Nephron progenitor cell (in vitro differentiated cells): ENCODE measurements at places on chromosomes 6 and 20.
A peak's percentile ranks its signal among the peaks of the same experiment; 100 is the strongest.

DNA sequence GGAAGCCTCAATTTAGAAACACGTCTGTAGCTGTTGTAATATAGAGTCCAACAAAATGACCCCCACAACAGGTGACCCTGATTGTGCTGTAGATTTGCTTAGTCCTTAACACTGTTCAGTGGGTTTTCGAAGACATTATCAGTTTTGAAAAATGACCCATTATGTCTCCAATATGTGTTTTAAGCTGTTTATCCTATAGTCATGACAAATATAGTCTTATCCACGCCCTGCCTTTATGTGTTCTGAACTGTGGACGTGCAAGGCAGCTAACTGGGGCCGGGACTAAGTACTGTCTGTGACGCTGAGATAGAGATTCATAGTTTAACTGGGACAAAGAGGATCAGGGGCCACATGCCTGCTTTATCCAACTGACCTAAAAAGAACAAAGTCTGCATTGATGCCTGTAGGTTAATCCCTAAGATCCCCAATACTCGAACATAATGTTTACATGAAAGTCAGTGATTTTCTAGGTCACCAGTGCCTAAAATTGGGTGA is 192.4 kb downstream of the CD83 start:
- DNase-seq, result no peak

DNA sequence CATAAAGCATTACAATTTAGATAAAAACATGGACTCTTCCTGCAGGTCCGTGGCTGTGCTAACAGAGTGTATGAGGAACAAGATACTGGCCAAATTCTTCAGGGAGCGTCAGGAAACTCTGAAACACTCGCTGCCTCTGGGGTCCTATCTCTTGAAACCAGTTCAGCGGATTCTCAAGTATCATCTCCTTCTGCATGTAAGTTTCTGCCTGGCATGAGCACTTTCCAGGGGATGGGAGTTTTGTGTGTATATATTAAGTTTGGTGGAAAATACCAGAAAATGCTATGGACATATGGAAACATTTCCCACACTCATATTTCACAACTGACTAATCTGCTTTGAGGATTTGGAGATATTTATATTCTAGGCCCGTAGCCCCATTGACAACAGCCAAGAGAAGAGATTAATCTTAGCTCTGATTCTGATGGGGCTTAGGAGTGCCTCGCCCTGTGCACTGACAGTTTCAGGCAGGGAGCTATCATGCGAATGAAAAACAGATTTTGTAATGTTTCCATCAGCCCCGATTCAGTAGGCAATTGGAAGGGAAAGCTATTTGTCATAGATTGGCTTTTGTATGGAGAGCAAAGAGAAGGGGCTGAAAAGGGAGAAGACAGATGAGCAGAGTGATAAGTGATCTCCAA is 64.7 kb upstream of the MTHFD1L start:
- DNase-seq, result no peak

DNA sequence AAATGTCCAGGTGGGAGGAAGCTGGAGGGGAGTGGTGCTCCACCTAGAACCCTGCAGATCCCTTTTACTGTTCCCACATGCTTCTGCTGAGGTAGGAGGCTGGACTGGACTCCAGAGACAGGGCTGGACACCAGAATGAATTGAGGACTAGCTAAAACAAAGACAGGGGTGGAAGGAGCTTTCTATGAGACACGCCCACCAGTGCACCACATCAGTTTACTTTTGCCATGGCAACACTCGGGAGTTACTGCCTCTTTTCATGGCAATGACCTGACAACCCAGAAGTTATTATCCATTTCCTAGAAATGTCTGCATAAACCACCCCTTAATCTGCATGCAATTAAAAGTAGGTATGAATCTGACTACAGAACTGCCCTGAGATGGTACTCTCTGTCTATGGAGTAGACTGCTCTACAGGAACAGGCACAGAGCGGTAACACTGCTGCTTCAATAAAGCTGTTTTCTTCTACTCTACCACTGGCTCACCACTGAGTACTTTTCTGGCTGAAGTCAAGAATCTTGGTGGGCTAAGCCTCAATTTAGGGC is 211.7 kb downstream of the TFAP2C start:
- no peak for DNase-seq

DNA sequence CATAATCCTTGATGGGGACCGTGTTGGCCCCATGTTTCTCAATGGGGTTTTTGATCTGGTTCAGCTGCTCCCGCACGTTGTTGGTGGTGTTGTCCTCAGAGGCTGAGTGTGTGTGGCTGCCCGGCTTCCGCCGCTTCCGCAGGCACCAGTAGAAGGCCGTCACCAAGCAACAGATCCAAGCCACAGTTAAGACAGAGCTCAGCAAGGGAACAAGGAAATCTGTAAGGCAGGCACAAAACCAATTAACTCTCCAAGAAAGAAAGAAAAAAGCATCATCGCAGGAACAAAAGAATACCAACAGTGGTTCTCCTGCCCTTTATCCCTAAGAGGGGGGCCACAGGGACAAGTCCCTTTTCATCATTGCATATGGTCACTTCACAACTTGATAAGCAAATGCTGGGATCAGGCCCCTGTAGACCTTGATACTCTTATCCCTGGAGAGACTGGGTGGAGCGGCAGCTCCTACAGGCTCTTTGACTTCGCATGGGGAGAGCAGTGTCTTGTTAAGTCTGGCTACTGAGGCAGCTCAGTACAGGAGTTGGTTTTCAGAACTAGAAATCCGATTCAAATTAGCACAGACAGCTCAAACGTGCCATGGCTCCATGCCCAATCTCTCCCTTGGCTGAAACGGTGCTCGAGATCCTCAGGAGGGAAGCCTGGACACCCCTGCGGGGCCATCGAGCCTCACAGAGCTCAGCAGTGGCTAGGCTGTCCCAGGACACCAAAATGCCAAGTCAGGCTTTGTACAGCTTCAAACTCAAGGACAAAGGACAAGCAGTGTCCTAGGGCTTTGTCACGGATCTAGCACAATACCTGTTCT is 33.9 kb downstream of the JAG1 start:
- no peak for DNase-seq

- DNase-seq, result no peak
Measured at GRCh38 chr6:124368131-124368530, 564.5 kb downstream of the NKAIN2 start.

- DNase-seq, result peak; percentile 69
Measured at GRCh38 chr20:25859649-25860530, 163.2 kb upstream of the ZNF337 start.

DNA sequence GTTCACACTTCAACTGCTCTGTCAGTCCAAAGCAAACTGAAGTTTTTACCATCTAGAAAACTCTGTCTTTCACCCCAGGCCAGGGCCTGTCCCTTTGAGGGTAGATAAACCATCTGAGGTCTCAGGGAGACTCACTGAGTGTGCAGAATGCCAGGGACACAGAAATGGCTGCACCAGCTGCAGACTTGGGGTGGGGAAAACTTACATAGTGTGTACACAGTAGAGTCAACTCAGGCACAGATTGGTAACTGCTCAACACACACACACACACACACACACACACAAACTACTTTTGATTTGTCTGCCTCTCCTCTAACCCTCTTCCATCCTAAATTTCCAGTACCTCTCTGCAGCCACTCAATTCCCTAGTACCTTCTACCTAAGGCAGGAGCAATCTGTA is 374.9 kb upstream of the JAG1 start:
- DNase-seq, result no peak

- peak; percentile 73 for DNase-seq
Measured at GRCh38 chr6:149862922-149863697, 1.0 kb downstream of the LRP11 start.

GRCh38 chr6:138638604-138639003 is 135.0 kb upstream of the CCDC28A start:
- no peak for DNase-seq

- DNase-seq, result peak; percentile 51
Measured at GRCh38 chr20:11204926-11205768, 531.3 kb upstream of the JAG1 start.

GRCh38 chr20:63752411-63753101 is 13.0 kb downstream of the SLC2A4RG start:
- DNase-seq, result no peak

DNA sequence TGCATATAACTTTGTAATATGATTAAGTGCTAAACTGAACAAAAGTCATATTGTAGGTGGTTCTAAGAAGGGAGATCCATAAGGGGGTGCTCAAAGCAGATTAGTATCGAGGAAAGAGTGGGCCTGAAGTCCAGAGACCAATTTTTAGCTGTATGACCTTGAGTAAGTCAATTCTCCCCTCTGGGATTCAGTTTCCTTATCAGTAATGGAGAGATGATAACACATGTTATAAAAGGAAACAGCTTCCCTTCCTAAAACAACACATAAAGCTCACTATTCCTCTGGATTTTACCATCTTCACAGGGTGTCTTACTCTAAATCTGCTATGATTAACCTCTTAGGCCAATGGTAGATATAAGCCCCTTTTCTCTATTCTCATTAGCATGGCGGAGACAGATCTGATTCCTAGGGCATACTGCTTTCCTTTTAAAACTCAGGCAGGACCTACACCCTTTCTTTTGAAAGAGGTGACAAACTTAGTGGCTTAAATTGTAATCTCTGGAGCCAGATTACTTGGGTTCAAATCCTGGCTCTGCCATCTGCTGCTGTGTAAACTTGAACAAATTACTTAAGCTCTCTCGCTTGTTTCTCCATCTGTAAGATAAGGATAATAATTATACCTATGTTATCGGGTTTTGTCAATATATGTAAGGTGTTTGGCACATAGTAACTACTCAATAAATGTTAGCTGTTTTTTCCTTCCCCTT is 39.5 kb downstream of the ACSS2 start:
- DNase-seq, result no peak

DNA sequence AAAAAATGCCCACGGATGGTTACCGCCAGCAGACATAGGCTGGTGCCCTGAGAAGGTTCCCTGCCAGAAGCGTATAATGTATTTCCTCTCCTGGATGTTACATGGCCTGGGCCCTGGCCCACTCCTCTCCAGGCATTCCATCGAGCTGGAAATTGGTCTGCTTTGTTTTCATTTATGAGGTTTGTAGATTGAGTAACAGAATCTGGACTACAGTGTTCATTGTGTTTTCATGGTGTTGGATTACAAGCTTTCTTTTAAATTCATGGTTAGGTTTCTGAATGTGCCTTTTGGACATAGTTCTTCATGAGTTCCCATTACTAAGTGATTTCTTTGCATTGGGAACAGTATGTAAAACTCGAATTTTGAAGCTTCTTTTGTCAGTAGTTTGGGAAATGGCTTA is 6.4 kb downstream of the TIAM2 start:
- DNase-seq, result no peak

DNA sequence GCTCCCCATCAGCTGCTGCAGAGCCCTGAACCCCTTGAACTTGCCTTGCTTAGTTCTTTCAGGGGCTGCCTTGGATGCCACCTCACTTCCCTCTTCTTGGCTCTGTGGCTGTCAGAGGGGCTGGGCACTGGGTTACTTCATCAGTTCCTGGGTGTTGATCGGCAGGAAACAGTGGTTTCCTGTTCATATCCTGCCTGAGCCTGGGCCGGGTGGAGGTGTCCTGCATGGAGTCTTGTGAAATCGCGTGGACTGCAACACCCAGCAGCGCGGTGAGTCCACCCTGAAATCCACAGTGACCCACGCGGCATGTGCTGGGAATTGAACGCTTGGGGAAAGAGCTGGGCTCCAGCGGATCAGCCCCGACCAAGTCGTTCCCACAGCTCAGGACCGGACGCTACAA is 97.5 kb downstream of the CDH26 start:
- no peak for DNase-seq

DNA sequence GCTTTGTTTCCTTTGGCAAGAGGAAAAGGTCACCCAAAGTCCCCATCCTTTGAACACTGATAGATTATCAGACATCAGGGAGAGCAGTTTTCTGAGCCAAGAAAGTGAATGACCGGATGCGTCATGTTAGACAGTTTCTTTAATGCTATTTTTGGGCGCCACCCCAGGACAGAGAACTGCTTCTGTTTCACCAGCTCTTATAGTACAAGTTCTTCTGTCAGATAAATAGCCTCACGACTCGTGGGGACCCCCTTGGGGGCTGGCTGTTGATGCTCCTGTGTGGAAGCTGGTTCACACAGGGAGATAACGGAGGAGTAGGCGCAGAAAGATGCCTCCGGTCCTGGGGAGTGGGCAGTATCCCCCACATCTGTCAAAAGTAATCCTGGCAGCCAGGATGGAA is 54.6 kb downstream of the NPEPL1 start:
- no peak for DNase-seq

- DNase-seq, result no peak
Measured at GRCh38 chr6:105951322-105951721, 134.8 kb upstream of the PRDM1 start.

- peak; percentile 33 for DNase-seq
Measured at GRCh38 chr20:14860410-14860814, 523.0 kb upstream of the FLRT3 start.

DNA sequence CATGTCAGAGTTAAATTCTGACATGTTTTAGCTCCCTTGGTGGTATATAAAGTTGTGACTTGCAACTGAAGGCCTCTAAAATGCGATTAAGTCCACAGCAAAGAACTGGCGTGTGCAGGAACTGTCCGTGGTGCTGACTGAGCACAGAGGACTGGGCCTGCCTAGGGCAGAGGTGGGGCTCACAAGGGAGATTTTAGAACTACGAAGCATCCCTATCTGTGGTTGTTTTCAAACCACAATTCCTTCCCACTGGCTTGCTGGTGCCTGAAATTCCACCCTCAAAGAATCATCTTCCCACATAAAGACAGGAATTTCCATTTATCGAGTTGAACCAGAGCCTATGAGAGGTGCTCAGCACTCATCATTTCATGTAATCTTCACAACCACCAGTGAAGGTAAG is 30.1 kb downstream of the RIMS4 start:
- DNase-seq, result peak; percentile 88

GRCh38 chr6:113893866-113894265 is 36.7 kb downstream of the MARCKS start:
- DNase-seq, result no peak

GRCh38 chr6:70398783-70399728 is 14.3 kb upstream of the FAM135A start:
- no peak for DNase-seq

DNA sequence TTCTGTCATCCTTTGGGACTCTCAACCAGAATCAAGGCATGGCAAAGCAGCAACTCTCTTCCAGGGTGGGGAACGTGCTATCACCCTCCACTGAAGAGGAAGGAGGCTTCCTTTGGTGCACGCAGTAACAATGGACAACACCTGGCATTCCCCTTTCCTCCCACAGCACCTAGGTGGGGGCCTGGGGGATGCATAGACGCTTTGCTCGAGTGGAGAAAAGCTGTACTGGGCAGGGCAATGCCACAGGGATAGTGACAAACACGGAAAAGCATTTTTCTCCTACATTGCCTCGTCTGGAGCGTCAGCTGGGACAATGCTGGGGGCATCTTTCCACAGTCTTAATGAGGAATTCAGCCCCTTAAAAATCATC is 82.9 kb downstream of the GMPR start:
- DNase-seq, result no peak

- no peak for DNase-seq
Measured at GRCh38 chr6:96075826-96076225, 60.1 kb downstream of the FUT9 start.

DNA sequence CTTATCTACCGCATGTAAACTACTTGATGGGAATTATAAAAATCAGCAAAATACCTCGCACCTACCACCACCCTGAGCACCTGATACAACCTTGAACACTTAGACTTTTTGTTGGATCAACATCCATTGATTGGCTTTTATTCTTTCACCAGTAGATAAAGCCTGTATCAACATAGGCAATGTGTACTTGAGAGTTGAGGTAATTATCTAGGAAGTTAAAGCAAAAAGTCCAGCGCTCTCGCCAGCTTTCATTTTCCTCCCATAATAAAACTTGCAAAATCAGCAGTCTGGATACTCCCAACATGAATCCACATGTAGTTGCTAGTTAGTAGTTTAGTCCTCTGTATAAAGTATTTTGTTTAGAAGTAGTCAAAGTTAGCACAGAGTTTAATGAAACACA is 132.0 kb upstream of the PRDM1 start:
- DNase-seq, result no peak

GRCh38 chr6:41769376-41769775 is 10.3 kb downstream of the FRS3 start:
- no peak for DNase-seq
